Stomach (tissue), 19 donors: ENCODE measurements at places on chromosomes 1 and 21.

DNA sequence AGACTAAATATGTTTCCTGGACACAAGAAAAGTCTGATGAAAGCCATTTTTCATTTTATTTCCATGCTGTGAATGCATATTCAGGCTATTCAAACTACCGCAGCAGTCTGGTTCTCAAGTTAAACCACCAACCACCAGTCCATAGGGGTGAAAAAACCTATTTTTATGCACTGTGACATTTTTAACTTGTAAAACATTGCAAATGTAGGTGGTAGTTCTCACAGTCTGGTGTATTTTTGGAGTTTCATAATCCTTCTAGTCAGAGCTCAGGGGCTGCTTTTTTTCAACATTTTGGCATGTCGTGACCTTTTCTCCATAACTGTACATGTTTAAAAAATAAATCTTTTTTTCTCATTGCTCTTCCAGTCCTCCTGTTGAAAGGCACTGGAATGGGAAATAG lies 907.6 kb upstream of the ADGRL2 start:
- H3K4me3 ChIP-seq: no peak overlapping the region
- DNase-seq: peak; percentile 57
- no peaks in the 10 kb centered on the region for H3K36me3 ChIP-seq
- no peaks in the 10 kb centered on the region for H3K27me3 ChIP-seq

GRCh38 chr1:11613347-11613746 lies 40.9 kb downstream of the FBXO2 start:
- H3K27me3 ChIP-seq: no peaks in the 10 kb centered on the region
- no peaks in the 10 kb centered on the region for H3K4me1 ChIP-seq
- no peak for DNase-seq
- H3K4me3 ChIP-seq: no peak overlapping the region
- no peaks in the 10 kb centered on the region for H3K36me3 ChIP-seq
- no peak overlapping the region for H3K27ac ChIP-seq

DNA sequence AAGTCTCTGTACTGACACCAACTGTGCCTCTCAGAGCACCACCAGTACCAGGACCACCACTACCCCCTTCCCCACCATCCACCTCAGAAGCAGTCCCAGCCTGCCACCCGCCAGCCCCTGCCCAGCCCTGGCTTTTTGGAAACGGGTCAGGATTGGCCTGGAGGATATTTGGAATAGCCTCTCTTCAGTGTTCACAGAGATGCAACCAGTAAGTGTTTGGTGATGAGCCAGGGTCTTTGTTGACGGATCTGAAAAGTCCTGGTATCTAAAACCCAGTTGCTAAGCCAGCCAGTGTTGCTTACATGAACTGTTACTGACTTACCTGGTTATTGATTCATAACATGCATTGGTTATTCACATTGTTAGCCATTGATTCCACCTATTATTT lies 1.1 kb downstream of the C1orf56 start:
- peak overlapping the region; percentile 92 for H3K27ac ChIP-seq
- peaks cover 32% of the 10 kb centered on the region for H3K36me3 ChIP-seq
- H3K27me3 ChIP-seq: no peaks in the 10 kb centered on the region
- peaks cover 37% of the 10 kb centered on the region for H3K4me1 ChIP-seq
- DNase-seq: no peak

- H3K27ac ChIP-seq: no peak overlapping the region
- H3K4me1 ChIP-seq: peaks cover 24% of the 10 kb centered on the region
- no peak for DNase-seq
- no peak overlapping the region for H3K4me3 ChIP-seq
Measured at GRCh38 chr1:116908266-116908665, 1.4 kb upstream of the PTGFRN start.

- H3K27me3 ChIP-seq: no peaks in the 10 kb centered on the region
Measured at GRCh38 chr1:246281639-246282038, 225.4 kb downstream of the SMYD3 start.

DNA sequence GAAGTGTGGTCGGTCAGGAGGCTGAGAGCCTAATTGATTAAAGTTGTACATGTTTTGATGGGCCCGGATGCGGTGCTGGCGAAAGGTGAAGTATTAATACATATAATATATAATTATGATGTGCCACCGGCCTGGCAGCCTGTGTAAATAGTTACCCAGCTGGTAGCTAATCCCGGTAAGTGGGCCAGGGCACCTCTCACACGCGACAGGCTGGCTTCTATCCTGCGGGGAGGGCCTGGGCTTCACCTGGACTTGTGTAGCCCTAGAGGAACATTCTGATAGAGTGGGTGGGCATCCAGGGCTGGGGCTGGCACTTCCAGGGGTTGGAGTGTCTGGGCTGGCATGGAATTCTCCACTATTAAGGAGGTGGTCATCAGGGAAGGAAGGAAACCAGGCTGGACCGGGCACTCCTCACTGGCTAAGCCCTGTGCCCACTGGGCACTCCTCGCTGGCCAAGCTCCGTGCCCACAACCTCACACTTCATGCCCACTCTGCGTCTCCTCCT lies 48.3 kb downstream of the IGSF21 start:
- no peaks in the 10 kb centered on the region for H3K27me3 ChIP-seq
- H3K4me1 ChIP-seq: no peaks in the 10 kb centered on the region
- no peak for DNase-seq

DNA sequence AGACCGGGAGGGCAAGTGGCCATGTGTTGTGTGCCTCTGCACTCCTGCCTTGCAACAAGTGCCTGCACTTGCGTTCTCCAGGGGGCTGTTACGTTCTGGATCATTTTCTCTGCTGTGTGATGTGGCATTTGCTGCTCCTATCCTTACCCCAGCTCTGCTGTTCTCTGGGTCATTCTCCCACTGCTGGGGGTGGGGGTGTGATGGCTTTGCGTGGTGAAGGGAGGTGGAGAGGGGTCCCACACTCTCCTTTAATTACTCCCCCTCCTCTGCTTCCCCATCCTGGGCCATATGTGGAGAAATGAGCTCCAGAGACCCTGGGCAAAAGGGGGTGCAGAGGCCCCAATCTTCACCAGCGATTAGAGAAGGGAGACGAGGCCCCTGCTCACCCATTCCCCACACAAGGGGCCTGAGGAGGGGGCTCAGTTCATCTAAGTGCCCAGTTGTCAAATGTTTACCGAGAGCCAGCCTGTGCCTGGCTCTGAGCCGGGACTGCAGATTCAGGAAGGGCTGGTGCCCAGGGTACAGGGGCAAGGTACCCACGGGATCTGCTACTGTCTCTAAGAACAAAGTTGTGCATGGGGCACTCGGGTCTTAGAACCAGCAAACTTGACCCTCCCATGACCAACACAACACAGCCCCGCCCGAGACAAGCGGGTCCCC lies 355.4 kb downstream of the PTPRU start:
- no peak overlapping the region for H3K27ac ChIP-seq
- no peak for DNase-seq
- peaks cover 38% of the 10 kb centered on the region for H3K27me3 ChIP-seq
- no peaks in the 10 kb centered on the region for H3K36me3 ChIP-seq

- H3K36me3 ChIP-seq: no peaks in the 10 kb centered on the region
- DNase-seq: peak; percentile 23
- no peaks in the 10 kb centered on the region for H3K4me1 ChIP-seq
Measured at GRCh38 chr1:23664837-23665795, 26.5 kb upstream of the RPL11 start.

- peak overlapping the region; percentile 97 for H3K27ac ChIP-seq
- no peaks in the 10 kb centered on the region for H3K36me3 ChIP-seq
- no peak for DNase-seq
- peaks cover 16% of the 10 kb centered on the region for H3K4me1 ChIP-seq
- H3K27me3 ChIP-seq: no peaks in the 10 kb centered on the region
Measured at GRCh38 chr21:45076245-45076711, 1.9 kb downstream of the ADARB1 start.

DNA sequence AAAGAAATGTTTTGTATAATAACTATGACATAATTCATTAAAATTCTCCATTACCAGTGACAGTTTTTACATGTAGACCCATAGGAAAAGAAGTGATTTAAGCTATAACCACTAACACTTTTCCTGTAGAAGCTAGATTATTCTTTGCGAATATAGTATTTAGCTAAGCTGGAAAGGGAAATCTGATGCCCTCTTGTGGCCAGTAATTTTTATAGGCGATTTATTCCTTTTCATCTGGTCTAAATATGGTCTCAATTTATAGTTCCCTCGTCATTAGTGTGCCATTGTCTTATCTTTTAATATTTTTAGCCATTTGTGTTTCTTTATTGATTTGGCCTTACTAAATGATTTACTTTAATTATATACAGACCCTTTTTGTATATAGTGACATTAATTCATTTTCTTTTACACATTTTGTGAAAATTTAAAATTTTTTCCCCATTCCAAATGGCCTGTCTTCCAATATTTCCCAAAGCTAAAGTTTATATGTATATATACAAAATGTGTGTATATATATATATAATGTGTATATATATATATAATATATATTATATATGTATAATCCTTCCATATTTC lies 26.7 kb downstream of the BTG3 start:
- no peaks in the 10 kb centered on the region for H3K36me3 ChIP-seq
- DNase-seq: peak; percentile 80
- no peak overlapping the region for H3K4me3 ChIP-seq
- no peaks in the 10 kb centered on the region for H3K4me1 ChIP-seq
- H3K27ac ChIP-seq: no peak overlapping the region

DNA sequence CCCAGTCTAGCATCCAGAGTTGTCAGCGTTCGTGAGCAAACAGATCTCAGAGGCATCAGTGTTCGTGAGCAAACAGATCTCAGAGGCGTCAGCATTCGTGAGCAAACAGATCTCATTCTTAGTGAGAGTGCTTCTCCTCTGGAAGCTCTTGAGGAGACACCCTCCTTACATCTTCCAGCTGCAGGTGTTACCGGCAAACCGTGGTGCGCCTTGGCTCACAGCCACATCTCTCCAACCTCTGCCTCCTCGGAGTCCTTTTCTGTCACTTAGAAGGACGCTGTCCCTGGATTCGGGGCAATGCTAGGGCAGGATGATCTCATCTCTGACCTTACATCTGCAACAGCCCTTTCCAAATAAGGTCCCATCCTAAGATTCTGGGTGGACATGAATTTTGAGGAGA lies 14.6 kb upstream of the UMODL1 start:
- H3K27ac ChIP-seq: peak overlapping the region; percentile 72
- peaks cover 36% of the 10 kb centered on the region for H3K4me1 ChIP-seq
- peak; percentile 45 for DNase-seq

DNA sequence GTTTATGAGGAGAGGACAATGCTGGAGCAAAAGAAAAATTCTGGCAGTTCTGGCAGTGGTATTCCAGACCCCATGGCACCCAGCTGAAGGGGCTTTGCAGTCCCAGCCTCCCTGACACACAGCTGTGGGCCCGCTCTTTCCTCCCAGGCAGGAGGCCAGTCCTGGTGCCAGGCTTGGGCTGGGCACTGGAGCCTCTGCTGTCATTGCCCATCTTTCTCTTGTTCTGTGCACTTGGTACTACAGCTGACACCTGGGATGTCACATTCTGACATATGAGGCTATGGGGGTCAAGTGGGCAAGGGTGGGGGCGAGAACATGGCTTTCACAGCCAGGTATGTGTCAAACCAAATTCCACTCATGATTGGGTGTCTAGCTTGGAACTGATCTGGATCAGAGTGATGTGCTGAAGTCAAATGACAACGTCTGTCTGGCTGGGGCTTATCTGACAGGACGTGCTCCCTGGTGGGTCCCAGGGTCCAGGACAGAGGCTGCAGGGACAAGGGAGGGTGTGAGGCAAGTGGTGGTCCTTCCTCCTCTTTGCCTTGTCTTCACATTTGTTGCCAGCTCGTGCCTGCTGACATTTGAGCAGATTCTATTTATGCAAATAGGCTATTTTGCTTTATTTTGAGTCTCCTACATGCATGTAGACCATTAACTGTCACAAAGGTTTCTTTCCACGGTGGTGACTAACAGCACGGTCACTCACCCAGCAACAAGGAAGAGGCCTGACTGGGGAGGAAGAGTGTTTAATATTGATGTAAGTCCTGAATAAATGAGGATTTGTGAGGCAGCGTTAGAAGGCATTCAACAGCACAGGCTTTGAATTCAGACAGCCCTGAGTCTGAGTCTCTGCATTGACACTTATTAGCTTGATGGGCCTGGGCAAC lies 336.3 kb downstream of the PBX1 start:
- no peaks in the 10 kb centered on the region for H3K36me3 ChIP-seq
- no peak overlapping the region for H3K27ac ChIP-seq
- peak; percentile 33 for DNase-seq
- no peaks in the 10 kb centered on the region for H3K27me3 ChIP-seq
- H3K4me1 ChIP-seq: no peaks in the 10 kb centered on the region

DNA sequence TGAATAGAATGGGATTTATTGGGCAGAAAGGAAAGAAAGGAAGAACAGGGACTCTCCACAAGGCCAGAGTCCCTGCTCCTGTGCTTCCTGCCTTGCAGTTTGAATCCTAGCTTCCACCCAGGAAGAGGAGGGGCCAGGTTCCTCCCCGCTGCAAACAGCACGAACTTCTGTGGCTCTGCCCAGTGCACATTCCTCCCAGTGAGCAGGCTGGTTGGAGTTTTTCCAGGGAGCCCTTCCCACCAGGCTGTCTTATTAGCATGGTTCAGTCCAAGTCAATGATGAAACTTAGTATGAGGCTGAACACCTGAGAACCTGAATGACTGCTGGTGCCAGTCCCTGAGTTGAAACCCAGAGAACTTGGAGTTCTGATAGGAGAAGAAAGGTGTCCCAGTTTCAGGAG lies 247.2 kb downstream of the DUSP10 start:
- DNase-seq: no peak
- no peaks in the 10 kb centered on the region for H3K36me3 ChIP-seq
- no peak overlapping the region for H3K27ac ChIP-seq
- no peak overlapping the region for H3K4me3 ChIP-seq
- H3K4me1 ChIP-seq: peaks cover 5% of the 10 kb centered on the region

- H3K27ac ChIP-seq: peak overlapping the region; percentile 20
- DNase-seq: peak; percentile 66
- peaks cover 24% of the 10 kb centered on the region for H3K36me3 ChIP-seq
- no peaks in the 10 kb centered on the region for H3K27me3 ChIP-seq
- H3K4me1 ChIP-seq: peaks cover 4% of the 10 kb centered on the region
Measured at GRCh38 chr1:46039571-46040052, 92.8 kb downstream of the PIK3R3 start.

GRCh38 chr1:147748676-147749350 lies 11.6 kb downstream of the GJA5 start:
- H3K36me3 ChIP-seq: no peaks in the 10 kb centered on the region
- DNase-seq: no peak
- no peaks in the 10 kb centered on the region for H3K27me3 ChIP-seq
- H3K27ac ChIP-seq: no peak overlapping the region

DNA sequence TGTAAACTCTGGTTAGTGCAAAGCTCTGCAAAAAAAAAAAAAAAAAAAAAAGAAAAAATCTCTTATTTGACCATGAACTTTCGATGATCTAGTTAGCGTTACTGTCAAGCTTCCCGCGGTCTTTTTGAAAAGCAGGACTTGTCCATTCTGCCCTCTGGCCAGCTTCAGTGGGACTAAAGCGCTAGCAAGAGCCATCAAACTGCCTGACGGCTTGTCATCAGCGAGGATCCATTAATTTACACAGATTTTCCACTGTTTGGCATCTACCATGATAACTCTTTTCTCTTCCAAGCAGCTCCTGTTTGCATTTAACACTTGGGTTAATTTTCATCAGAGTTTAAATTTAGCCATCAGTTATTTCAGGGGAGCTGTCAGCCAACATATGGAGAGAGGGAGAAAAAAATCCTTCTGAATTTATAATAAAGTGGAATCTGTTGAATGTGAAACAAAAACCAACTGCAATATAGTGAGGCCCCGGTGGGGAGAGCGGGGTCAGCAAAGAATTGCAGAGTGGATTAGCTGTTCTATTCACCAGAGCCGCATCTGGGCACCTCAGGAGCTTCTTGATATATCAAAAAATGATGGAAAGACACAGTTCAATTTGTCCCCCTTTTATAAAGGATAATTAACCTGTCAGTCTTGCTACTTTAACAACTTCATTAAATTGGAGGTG lies 298.2 kb downstream of the SPATA17 start:
- DNase-seq: no peak
- no peaks in the 10 kb centered on the region for H3K36me3 ChIP-seq
- no peak overlapping the region for H3K4me3 ChIP-seq
- peaks cover 7% of the 10 kb centered on the region for H3K27me3 ChIP-seq
- no peak overlapping the region for H3K27ac ChIP-seq
